Myocyte (in vitro differentiated cells): ENCODE measurements at places on chromosomes 1 and 21. TPM values are rescaled to one million over a fixed set of nuclear protein-coding genes. Genes with fewer than 3 reads are reported as not detected.

Gene SPRR2F
- not detected in 2 replicates for total RNA-seq

Gene FLG
- total RNA-seq = 0.13 and 0.21 TPM in 2 replicates

- DNase-seq = no peak
Observed at GRCh38 chr1:200642481-200642880, 21.9 kb upstream of the KIF14 start.

DNA sequence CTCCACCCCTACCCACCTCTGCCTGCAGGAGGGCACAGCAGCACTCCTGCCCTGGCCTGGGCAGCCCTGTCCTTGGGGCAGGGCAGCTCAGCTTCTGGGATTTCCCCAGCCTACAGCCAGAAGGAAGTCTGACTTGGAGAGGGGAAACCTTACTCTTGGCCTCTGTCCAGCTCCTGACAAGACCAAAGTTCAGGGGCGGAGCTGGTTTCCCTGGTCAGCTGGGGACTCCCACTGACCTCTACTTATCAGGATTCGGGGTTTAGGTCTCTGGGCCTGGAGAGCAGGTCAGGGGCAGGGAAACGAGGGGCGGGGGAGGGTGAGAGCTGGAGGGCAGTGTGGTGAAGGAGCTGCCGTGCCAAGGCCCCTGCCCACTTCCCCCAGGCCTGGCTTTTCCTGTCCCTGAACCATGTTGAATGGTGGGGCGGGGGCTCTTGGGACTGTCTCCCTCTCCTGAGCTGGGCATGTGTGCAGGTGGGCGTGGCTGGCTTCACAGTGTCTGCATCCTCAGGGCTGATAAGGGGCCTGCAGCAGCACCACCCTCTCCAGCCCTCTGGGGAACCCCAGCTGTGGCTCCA is 16.8 kb upstream of the ETV3 start:
- peak; percentile 29 for DNase-seq

DNA sequence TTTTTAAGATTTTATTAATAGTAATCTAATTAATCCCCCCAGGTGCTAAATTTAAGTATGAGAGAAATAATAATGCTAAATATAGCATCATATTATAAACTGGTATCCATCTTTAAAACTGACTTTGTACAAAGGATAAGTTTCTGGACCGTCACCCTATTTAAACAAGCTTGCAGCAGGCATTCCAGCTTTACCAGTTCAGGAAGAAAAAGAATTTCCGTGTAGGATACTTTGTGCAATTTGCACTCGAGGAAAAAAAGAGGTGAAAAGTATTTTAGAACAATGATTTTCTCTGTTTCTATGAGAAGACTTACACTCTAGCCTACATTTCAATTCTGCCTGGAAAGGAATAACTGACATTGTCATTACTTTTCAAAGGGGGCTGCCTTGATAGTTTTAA is 27.6 kb downstream of the HMCN1 start:
- no peak for DNase-seq

DNA sequence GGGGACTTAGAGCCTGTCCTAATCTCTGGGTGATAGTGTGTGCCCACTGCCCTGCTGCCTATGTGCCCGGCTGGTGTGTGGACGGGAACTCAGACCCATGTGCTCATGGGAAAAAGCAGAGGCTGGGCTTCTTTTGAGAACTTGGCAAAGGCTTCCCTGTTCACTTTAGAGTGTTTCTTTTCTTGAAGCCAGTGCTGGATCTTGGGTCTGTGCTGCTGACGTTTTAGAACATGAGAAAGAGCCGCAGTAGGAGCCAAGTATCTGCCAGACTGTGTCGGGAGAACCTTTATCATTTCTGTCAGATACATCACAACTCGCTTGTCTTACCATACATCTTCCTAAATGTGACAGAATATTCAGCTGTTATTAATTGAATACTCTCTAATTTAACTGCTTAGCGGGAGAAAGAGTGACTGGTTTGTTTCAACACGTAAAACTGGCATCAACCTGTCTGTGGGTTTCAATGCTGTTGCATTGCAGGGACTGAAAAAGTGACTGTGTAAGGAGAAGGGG is 195.2 kb downstream of the PBX1 start:
- DNase-seq = no peak
